ENCODE measurements at places on chromosomes 5 and 9.

DNA sequence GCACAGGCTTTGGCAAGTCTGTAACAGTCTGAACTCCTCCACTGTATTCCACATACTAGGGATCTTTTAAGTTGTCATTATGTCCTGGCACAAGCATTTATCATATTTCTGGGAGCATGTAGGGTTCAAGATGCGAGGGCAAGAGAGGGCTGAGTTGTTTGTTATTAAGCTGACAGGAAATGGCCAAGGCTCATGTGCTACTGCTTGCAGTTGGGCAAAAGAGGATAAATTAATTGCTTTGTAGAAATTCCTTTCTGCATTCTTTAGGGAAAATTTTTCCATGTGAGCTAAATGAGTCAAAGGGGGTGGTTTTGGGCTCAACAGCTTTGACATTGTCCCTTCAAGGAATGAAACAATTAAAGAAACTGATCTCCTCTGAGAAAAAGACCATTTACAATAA lies 35.4 kb downstream of the DOCK8 start:
- DNase-seq: no peak

- DNase-seq: no peak
Measured at GRCh38 chr5:142777850-142778249, 7.7 kb downstream of the ARHGAP26 start.

DNA sequence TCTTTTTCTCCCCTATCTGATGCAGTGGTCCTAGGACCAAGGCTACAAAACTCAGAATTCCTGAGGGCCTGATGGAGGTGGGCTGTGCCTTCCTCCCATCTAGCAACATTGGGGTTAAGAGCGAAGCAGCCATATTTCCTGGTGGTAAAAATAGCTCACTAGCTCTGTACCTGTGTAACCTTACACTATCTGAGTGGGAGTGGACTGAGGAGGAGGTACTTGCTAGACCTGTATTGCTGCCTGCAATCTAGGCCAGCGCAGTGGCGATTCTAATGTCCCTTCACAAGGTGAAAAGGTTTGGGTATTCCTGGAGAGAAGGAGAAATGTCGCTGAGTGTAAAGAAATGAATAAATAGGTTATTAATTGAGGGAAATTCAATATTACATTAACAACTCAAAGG lies 80.2 kb upstream of the LIFR start:
- DNase-seq: no peak

DNA sequence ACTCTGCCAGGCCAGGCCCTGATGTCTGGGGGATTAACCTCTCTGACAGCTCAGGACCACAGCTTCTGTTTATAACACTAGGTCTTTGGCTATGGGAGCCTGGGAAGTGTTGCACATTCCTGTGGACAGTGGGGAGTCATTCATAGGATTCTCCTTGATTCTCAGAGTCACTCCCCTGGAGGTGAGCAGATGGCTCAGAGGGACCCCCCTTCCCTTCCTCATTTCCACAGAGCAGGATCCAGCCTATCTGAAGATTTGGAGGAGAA lies 60.2 kb downstream of the NRG2 start:
- no peak for DNase-seq

DNA sequence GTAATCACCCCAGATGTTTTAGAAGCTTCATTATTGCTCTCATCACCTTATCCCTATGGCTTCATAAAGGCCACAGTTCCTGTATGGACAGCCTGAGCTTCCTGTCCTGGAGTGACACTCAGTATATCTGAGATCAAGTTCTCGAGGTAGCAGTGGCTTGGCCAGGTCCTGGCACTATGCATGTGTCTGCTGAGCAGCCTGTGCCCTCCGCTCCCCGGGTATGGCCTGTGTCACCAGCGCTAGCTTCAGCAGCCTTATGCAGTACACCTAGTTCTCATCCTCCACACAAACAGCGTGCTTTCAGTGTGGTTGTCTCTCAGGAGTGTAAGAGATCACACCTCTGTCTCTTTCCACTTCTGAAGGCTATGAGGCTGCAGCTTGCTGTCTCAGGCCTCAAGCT lies 514.7 kb downstream of the DIRAS2 start:
- DNase-seq: no peak

DNA sequence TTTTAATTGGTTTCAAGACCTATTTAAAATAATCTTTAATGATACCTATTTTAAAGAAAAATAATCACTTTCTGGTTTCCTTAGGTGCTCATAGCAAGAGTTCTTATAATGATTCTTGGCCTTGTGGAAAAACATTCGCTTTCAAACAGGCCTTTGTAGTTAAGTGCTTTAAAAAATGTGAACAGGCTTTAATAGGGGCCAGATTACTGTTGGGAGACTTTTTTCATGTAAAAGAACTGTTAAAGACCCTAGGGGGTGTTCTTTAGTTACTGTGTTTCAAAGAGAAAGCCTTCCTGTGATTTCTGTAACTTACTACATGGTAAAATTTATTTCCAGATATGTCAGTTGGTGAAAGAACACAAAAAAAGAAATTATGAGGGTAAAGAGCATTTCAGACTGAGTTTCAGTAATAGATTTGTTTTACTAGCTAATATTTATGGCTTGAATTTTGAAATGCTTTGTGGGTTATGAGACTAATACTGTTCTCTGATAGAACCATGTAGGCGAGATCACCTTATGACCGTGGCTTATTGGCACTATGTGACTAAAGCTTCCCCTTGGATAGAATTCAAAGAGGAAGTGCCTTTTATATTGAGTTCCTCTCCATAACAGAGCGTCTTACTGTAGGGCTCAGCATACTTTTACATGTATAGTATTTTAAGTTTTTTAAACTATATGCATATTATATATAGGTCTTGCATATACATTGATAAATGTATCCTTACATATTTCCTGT lies 70.7 kb downstream of the CSNK1G3 start:
- DNase-seq: no peak
